NCI-H69 (cell line): ENCODE measurements at places on chromosomes 5 and 9.
A peak's percentile ranks its signal among the peaks of the same experiment; 100 is the strongest.

DNA sequence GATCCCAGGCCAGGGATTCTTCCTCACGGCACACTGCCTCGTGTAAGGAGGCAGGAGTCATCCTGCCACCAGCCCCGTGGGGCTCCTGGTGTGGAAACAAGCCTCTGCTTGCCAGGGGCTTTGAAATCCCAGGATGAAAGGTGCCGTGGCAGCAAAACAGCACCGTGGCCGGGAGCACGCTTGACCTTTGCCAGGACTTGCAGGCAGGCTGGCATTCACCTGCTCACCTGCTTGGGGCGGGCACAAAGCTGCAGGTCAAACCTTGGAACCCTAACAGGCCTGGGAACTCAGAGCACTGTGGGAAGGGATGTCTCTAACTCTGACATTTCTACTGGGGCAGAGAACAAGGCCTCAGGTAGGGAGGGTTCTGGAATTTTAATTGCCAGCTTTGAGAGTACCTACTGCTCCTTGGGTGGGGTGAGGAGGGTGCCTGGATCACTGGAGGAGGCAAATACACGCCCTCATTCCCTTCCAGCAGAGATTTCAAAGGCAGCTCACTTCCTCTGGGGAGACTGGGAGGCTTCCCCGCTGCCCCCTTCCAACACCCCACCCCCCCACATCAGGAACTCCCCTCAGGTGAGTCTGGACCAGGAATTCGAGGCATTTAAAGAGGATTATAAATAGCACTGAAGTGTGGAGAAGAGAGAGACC lies 45.6 kb upstream of the STXBP1 start:
- DNase-seq: peak; percentile 59

- DNase-seq: peak; percentile 81
Observed at GRCh38 chr9:81623778-81624177, 65.6 kb downstream of the TLE1 start.

DNA sequence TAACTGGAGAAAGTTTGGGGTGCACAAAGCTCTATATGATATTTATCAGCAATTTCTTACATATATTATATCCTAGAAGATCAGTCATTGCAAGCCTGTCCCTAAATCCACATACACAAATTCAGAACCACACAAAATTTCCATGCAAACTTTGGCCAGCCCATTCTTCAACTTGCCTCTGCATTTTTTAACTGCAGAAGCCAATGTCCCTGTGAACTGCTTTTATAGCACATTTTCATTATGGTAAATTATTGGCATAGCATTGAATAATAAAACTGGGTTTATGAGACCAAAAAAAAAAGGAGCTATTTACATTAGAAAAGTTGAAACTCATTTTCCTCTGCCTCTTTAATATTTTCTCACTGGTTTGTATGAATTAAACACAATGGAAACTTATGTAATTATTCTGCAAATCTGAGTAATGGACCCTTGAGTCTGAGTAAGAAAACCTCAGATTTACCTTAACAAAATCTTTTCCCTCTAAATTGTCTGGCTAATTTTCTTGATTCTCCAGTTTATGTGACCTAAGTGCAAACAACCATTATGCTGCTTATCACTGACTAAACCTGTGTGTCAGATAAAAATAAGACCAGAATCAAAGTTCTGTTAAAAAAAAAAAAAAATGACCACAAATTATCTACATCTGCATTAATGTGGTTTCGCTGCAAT lies 398.9 kb downstream of the EFNA5 start:
- no peak for DNase-seq

- DNase-seq: peak; percentile 77
Observed at GRCh38 chr5:55231029-55231918, 2.1 kb downstream of the CCNO start.

GRCh38 chr5:24906689-24907088 lies 261.9 kb upstream of the CDH10 start:
- DNase-seq: no peak

- no peak for DNase-seq
Observed at GRCh38 chr5:172758077-172758833, 12.7 kb downstream of the DUSP1 start.
